ENCODE measurements at places on chromosomes 11 and 22.
A peak's percentile ranks its signal among the peaks of the same experiment; 100 is the strongest.

DNA sequence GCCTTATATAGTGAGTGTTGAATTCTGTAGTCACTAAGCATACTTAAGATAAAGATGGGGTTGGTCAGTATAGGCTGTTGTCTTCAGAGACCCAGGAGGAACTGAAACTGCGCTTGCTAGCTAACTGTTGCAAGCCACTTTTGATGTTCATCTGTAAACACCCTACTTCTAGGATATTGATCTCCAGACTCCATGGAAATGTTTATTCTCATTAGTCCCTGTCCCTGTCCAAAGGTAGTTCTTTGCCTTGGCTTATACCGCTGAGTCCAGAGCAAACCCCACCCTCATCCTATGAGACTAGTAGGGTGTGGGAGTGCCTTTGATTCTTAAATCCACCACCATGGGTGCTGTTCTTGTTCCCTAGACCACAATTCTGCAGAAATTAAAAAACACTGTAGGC lies 36.4 kb downstream of the DEPDC5 start:
- DNase-seq: no peak

DNA sequence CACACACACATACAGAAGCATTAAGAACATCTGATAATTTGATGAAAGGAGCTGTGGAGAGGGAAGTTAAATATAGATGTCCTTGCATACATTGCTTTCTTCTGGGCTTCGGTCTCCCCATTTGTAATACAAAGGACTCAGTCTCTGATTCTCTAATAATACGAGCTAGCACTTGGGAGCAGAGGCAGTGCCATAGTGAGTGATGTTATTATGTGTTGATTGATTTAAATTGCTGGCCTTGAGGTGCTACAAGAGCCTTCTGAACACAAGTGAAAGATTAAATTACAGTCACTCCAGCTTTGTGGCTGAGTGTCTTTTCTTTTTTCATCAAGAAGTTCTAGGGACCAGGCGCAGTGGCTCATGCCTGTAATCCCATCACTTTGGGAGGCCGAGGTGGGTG lies 61.5 kb upstream of the HMGXB4 start:
- no peak for DNase-seq

DNA sequence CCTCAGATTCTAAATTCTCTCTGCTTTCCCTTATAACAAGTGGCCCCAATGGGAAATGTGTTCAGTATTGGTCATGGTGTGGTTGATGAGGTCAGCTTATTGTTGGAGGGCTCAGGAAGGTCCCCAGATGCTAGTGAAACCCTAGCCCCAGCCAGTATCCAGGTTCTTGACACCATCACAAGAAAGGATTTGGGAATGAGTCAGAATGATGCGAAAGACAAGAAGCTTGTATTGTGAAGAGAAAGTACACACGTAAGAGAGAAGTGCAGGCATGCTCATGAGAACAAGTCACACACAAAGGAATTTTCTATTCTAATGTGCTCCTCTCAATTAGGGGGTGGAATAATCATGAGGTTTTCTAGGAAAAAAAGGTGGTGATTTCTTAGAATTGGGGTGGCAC lies 34.9 kb upstream of the TRPC6 start:
- DNase-seq: peak; percentile 59

DNA sequence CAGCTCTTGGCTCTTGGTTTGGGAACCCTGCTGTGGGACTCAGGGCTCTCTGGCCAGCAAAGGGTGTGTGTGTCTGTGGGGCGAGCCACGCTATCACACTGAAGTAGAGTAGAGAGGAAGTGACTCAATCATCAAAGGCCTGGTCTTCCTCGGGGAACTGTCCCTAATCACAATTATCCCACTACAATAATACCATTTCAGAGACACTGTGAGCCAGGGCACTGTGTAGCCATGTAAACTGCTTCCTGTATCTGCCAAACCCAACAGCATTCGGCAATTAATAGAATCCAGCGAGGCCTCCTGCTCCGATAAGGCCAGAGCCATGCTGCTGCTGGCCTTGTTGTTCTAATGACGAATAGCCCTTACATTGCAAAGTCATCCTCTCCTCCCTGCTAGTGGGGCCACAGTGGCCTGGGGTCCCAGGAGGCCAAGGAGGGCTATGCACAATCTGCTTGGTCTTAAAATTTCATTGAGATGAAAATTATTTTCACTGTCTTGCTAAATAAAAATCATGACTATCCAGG lies 49.8 kb upstream of the LMO2 start:
- peak; percentile 57 for DNase-seq

DNA sequence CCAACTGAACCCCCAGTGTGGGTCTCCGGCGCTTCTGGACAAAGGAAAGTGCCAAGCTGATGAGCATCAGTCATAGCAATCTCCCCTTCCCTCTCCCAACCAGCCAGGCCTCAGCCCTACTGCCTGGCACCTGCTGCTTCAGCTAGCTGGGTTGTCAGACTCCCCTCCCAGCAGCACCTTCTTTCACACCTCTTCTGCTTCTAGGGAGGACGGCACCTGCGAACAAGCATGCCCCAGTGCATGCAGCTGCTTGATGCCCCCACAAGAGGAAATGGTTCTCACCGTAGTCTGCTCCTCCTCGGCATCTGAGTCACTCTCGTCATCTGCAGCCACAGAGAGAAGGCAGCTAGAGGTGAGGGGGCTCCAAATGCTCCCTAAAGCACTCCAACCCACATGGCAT lies 25.4 kb downstream of the THOC5 start:
- DNase-seq: no peak

DNA sequence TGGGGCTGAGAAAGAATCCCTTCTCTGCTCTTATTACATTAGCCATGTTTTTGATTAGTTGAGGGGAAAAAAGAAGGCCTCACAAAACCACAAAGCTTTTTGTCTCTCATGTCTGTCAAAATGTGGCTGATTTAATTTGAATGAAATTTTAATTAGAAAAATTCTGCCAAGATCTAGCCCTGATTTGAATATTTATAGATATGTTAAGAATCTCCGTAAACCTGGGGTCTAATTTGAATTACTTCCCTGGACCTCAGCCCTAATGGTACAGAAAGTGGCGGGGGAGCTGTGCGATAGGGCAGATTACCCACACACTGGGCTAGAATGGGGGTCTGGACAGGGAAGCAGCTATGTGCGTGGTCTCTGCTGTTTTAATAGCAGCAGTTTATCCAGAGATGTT lies 141.3 kb upstream of the TTC12 start:
- DNase-seq: no peak

DNA sequence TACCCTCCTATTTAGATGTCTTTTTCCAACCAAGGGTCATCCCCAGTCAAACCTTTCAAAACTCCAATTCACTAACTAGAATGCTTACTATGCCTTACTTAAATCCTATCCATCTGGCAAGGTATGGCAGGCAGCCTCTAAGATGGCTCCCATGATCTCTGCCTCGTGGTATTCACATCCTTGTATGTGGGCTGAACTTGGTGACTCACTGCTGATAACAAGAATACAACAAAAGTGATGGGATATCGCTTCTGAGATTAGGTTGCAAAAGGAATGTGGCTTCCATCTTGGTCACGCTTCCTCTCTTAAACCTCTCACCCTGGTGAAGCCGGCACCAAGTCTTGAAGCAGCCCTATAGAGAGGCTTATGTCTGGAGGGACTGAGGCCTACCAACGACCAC lies 29.6 kb upstream of the UPB1 start:
- peak; percentile 62 for DNase-seq

DNA sequence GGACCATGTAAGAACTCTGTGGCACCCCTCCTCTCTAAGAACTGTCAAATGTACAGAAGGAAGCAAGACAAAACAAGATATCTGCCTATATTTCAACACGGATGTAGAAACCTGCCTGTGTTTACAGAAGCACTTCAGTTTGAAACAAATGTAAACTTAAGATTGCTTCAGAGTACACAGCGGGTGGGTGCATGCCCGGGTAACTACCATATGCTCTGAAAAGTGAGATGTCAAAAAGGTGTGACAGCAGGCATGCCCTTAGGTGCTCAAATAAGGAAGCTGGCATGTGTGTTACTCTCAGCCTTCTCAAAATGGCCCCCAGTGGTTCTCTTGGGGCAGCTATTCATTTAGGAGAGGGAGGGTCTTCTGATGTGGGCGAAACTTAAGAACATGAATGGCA lies 5.2 kb downstream of the ACP2 start:
- no peak for DNase-seq

DNA sequence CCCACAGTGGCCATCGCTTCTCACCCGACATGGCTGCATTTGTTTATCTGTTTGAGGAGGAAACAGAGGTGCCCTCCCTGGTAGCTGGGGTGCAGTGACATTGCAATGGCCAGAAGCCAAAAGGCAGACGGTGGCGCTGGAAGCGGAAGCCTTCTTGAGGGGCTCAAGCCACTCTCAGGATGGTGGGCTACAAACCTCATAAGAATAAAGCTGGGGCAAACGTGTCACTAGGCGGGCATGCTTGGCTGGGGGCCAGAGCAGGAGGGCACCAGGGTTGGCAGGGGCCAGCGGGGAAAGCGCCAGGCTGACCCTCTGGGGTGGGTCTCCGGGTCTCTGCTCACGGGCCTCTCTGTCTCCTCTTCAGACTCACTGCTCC lies 12.6 kb downstream of the TNNT3 start:
- no peak for DNase-seq

DNA sequence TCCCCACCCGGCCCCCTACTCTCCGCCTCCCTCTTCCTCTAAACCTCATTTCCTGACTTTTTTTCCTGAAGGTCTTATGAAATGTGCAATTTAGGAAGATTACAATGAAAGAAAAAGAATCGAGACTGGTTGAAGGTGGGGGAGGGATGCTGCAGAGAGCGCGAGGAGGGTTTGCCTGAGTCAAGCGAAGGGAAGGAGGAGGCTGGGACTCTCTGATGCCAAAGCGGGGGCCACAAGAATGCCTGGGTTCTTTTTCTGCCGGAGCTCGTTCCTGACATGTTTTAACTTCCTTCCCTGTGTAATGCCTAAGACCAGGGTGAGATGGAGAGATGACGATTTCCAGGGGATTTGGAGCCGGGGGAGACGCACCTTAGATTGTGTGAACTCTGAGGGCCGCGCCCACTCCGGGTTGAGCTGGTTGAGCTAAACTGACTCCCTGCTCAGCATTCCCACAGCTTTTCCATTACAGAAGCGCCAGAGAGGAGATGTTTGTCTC lies 270.5 kb upstream of the SORL1-AS1 start:
- DNase-seq: peak; percentile 71

GRCh38 chr11:6962673-6963072 lies 36.4 kb downstream of the ZNF215 start:
- no peak for DNase-seq

GRCh38 chr22:31378123-31378522 lies 21.3 kb upstream of the DRG1 start:
- no peak for DNase-seq

- no peak for DNase-seq
These were observed 112.4 kb downstream of the PDE2A start for GRCh38 chr11:72561856-72562255.

GRCh38 chr11:32829680-32830412 lies at the start of gene PRRG4:
Gene PRRG4 (plus strand): TSS chr11:32829927. CDS start chr11:32830530, 603 bp downstream.
- DNase-seq: peak; percentile 13

DNA sequence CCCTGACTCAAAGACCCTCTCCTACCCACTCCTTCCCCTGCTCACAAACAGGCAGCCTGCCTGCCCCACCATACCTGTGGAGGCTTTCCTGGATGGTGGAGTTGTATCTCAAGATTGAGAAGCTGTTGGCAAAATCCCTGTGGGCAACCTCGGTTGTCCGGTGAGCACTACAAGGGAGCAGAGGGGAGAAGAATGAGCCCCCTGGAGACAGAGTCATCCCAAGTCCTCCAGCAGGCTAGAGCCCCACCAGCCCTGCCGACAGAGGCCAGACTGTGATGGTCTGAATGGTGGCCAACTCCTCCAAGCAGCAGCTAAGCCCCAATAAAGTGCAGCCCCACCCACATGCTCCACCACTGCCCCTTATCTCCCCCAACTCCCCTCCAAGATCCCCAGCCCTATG lies 17.5 kb downstream of the TMPRSS13 start:
- DNase-seq: no peak

DNA sequence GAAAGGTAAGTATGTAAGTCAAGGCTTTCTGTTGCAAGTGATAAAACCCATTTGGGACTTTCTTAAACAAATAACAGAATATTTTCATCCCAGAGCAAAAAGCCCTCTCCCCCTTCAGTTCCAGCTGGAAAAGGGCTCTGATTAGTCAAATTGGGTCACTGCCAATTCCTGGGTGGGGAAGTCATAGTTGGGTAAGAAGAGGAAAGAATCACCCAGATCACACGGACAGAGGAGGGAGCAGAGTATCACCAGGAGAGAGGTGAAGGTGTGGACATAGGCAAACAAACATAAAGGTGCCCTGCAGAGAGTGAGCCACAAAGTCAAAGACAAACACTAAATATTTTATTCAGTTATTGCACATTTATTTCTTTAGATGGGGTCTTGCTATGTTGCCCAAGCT lies 36.3 kb upstream of the SORL1 start:
- DNase-seq: no peak

DNA sequence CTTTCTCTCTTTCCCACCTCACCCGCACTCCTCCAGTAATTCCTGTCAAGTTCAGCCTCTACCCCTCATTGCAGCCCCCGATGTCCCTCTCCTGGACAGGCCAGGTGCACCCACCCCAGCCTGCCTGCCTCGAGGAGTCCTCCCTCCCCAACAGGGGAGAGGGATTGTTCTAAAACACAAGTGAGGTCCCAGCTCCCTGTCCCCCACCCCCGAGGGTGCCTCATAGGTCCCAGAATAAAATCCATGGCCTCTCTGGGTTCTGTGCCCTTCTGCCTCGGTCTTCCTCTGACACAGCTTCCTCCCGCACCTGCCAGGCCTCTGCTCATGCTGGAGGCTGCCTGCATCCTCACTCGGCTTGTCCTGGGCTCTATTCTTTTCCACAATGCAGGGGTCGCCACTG lies 720.1 kb downstream of the BRD1 start:
- no peak for DNase-seq

DNA sequence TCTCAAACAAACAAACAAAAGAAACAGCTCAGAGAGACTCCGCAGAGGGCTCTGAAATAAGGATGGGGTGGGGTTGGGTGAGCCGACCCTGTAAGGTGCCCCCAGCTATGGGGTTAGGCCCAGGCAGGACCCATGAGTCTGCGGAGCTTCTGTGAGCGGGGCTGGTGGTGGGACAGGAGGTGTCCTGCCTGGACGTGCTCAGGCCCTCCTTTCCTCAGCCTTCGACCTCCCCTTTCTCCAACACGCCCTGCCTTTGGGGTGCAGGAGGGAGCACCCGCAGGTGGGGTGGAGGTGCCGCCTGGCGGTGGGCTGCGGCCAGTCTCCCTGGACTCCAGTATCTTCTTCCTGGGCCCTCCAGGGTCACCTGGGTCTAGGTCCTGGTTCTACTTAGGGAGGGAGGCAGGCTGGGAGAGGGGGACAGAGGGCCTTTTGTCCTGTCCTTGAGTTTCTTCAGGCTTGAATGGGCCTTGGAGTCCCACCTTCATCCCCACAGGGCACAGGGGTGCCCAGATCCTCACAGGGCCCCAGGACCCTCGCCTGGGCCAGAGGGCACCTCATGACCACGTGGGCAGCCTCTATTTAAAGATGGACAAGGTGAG lies 12.3 kb downstream of the PRR33 start:
- DNase-seq: no peak
